Esophagus mucosa (tissue), 1 donor: ENCODE measurements at places on chromosomes 11 and 22.
A peak's percentile ranks its signal among the peaks of the same experiment; 100 is the strongest.

DNA sequence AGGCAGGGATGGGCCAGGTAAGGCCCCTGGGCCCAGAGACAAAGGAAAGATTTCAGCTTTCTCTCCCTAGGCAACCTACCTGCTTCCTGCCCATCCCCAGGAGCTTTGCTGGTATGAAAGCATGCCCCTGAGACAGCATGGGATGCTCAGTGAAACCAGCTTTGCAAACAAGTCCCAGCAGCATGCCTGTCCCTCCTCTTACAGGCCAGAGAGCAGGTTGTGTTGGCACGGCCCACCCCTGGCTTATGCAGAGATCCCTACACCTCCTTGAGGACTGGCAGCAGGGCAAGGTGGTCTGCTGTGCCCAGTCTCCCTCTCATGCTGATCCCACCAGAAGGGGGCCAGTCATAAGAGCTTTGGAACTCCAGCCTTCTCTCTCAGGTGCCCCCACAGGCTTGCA lies 3.1 kb downstream of the SCN4B start:
- ATAC-seq = no peak

DNA sequence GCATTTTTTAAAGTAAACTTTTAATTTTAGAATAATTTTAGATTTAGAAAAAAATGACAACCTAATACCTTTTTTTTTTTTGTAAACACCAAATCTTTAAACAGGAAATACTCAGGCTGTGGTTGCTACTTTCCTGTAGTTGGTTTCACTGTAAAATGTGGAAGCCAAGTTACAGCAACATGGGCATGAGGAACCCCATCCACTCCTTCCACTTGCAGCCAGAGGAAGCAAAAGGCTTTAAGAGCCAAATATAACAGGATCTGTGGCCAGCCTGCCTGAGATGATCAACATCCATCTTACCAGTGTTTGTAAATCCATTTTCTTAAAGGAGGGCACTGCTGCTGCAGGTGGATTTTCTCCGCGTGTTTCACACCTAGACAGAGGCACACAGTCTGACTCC lies 66.2 kb downstream of the TNRC6B start:
- ATAC-seq = no peak

DNA sequence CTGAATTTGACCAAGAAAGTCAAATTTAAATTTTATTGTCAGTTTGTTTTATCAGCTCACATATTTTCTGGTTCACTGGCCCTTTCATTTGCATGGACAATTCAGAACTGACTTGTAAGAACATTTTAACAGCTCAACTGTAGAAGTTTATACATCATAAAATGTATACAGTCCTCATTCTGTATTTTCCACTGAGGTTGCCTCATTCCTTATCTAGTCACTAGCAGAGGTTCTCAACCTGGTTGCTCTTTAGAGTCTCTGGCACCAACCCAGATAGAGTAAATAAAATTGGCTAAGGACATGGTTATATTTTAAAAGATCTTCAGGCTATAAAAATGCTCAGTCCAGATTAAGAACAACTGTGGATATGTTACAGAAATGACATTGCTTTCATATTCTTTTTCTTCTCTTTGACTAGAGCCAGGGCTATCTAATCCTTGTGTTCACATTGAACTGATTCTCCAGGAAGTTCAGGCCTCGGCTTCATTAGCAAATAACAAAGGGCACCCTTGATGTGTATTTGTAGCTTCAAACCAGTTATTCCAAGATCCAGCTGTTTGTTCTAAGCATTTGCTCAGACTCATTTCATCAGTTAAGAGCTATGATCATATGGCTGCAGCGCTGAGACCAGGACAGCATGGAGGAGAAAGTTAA lies 782.5 kb downstream of the ETS1 start:
- no peak for ATAC-seq

DNA sequence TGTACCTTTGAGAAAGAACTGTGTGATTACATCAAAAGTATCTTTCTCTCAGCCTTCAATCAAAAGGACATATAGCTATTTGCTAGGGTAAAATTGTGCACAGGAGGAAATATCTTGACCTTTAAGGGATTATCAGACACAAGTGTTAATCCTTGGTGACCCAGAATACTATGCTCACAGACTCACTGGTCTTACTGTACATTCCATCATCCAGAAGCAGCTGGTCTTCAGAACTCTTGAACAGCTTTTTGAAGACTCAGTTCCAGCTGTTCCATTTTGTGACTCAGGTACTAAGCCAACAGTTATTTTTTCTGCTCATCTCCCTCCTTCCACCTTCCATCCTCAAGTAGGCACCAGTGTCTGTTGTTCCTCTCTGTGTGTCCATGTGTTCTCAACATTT lies 19.8 kb downstream of the ZBED5 start:
- ATAC-seq = no peak

DNA sequence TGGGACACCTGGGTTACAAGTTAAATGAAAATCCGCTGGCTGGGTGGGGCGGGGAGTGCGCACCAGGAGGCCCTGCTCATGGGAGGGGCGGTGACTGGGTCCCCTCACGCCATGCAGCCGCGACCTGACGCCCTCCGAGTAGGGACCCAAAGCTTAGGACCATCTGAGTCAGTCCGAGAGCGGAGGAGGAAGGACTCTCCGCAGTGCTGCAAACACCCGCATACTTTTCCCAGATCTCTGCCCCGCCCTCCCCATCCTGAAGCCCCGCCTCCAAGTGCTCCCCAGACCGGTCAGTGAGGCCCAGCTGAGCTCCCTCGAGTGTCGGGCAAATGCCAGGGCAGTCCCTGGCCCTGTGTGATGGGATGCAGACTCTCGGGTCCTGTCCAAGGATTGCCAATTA lies 6.6 kb upstream of the FLI1 start:
- ATAC-seq = peak; percentile 18

DNA sequence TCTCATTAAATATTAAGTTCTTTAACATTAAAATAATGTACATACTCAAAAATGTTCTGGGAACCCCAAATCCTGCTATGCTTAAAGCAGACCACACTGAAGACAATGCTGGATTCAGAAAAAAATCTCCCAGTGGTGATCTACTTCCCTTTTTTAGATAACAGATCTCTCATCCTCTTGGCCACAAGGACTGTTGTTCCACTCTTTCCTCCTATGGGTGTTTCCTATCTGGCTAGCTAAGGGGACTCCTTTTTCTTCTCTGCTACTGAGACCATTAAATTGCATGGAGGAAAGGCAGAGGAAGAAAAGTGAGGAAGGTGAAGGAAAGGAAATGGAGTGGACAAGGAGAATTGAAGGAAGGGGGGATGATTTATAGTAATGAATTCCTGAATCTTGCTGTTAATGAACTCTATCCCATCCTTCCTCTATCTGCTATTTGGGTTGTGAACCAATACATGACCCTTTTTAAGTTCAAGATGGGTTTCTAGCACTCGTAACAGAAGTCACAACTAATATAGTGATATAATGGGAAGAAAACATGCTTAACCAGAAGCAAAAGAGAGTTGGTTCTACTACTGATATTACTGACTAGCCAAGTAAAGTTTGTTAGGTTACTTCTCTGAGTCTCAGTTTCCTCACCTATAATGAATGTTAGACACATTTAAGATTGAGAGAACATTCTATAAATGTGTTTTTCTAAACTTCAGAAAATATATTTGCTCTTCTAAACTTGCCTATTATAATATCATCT lies 53.2 kb downstream of the PIK3C2A start:
- no peak for ATAC-seq

GRCh38 chr22:43128928-43129424 lies 14.2 kb downstream of the MCAT start:
- no peak for ATAC-seq

GRCh38 chr11:101945448-101945847 lies 29.1 kb upstream of the ANGPTL5 start:
- ATAC-seq = no peak

DNA sequence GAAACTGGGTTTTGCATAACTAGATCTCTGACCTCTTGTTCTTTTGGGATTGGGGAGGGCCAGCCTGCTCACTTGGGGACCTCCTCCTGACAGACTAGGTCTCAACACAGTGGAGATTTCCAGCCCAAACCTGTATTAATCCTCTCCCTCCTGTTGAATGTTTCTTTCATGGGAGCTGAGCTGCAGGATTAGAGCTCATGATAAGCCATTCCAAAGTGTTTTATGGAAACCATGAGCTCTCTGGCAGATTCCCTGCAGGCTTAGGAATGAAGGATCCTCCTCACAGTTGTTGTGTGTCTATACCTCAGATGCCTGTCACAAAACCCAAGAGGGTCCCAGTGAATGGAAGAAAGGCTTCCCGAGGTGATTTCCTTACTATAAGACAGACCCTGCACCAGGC lies 248.4 kb upstream of the B3GAT1 start:
- no peak for ATAC-seq

- no peak for ATAC-seq
Observed at GRCh38 chr11:115197031-115197430, 307.2 kb downstream of the CADM1 start.

DNA sequence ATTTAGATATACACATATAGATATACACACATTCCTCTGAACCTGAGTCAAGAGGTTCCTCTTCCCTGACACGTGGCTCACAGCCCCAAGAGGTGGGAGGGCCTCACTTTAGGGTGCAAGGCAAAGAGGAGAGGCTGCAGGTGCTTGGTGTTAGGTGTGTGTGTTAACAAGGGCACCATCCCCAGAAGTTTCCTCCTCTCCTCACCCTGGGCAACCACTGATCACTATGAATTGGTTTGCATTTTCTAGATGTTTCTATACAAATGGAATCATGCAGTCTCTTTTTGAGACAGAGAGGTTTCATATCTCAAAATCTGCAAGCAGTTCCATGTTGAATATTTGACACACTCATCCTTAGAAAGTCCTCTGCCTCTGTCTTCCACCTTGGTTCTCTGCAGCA lies 120.9 kb upstream of the NECTIN1 start:
- no peak for ATAC-seq

- no peak for ATAC-seq
Observed at GRCh38 chr22:28108851-28109250, 189.8 kb upstream of the PITPNB start.

DNA sequence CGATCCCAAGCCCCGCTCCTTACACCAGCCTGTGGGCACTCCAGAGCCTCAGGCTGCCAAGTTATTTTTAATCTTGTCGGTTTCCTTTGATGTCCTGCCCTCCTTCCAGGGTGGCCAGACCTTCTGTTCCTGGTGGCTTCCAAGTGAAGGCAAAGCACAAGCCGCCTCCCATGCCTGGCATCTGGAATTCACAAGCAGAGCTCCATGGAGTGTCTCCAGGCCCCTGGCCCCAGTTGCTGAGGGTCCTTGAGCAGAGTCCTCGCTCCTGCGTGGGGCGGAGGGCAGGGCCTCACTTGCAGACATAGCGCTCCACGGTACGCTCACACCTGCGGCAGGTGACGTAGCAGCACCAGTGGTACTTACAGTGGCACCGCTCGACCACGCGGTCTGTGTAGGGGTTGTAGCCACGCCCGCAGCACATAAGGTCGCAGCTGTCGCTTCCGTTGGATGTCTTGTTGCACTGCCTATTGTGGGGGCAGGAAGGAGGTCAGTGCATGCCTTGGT lies 19.5 kb downstream of the WNT11 start:
- ATAC-seq = no peak

DNA sequence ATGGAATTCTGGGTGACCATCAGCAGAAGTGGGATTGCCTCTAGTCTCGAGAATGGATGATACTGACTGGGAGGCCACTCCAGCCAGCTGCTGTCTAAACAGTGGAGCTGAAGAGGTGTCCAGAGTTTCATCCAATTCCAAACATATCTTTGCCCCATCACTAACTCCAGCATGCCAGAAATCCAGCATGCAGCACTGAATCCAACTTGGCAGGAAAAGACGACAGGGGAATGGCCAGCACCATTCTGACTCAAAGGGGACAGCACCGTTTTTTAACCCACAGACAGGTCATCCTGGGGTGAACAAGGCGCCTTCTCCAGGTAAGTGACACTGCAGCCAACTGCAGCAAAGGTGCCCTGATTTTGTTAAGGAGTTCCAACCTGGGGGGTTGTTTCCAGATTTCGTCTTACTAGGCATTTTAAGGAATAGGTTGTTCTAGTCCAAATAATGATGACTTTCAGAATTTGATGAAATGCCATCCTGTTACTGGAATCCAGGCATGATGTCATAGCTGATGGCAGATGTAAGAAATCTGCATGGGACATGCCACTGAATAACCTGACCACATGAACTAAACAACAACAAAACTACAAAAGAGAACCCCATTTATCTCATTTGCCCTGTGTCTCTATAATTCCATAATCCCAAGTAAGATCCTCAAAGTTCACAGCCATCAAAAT lies 32.3 kb downstream of the FEZ1 start:
- ATAC-seq = no peak

DNA sequence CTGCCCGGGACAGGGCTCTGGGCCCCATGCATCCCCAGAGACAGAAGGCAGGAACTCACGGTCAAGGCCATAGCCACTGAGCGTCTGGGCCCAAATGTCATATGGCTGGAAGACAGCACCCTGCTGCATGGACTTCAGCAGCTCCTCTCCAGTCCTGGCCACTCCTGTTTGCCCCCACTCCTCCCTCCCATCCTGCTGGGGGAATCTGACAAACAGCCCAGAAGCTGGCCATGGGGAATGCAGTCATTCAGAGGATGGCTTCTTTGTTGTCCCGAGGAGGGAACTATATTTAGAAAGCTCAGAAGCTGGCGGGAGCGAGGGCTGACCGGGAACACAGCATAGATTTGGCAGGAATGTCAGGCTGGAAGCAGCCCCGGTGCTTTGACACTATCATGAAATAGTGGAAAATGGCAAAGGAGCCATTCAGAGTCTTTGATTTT lies 35.0 kb downstream of the DKK3 start:
- no peak for ATAC-seq

DNA sequence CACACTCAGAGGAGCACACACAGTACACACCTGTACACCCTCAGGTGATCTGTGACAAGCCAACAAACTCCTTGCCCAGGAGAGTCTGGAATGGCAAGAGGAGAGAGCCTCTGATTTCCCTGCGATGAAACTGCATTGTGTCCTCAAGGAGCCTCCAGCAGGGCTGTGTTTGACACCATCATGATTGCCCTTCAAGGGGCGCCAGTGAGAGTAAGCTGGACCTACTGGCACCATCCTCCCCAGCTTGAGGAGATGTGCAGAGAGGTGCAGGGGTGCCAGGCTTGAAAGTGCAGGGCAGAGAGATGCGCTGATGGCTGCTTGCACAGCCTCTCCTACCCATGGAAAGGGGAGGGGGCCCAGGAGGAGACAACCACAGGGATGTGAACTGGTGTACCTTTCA lies 188.8 kb upstream of the CADM1 start:
- no peak for ATAC-seq

GRCh38 chr22:44112191-44112590 lies 68.5 kb upstream of the PARVG start:
- no peak for ATAC-seq

GRCh38 chr22:40216041-40216756 lies 38.5 kb downstream of the TNRC6B start:
- no peak for ATAC-seq
